ENCODE measurements at places on chromosomes 2 and 18.

- no peak for DNase-seq
Measured at GRCh38 chr18:25240420-25240770, 111.6 kb downstream of the ZNF521 start.

DNA sequence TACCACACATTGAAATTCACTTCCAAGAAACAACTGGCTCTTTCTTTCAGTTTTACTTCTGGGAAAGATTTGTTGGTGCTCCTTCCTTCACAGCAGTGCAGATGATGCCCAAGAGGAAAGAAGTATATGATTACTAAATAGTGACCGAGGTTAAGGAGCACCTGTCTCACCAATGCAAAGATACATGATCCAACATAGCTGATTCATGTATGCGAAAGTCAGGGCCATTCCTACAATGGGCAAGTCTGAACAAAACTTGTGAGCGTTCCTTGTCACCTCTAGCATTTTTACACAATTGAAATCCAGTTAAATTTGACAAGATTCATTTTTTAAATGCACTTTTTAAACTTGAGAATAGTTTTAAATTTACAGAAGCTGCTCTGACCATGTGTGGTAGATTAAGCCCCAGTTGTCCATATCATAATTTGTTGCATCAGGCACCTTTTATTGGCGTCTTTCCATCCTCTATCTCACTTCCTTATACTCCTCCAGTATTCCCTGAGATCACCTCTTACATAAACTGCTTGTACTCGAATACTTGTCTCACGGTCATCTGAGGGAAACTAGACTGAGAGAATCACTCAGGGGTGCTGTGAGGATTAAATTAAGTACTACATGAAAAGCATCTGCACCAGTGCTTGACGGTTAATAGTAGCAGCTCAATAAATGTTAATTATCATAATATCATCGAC, 438.8 kb upstream of the CDH20 start:
- no peak for DNase-seq

DNA sequence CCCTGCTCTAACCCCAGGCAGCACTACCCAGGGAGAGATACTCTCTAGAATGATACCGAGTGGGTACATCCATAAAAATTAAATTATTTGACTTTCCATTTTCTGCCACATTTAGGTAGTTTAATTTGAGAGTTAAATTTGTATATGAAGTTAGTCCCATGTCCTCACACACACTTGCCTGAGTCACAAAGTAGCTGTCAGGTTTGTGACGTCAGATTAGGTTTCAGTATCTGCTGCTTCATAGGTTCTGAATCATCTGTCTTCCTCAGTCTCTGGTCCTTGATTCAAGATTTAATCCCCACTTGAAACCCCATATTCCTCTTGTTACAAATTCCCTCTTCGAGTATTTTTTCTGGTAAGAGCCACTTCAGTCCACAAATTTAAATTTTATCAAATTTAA, 738.6 kb upstream of the FAM98A start:
- DNase-seq = no peak

DNA sequence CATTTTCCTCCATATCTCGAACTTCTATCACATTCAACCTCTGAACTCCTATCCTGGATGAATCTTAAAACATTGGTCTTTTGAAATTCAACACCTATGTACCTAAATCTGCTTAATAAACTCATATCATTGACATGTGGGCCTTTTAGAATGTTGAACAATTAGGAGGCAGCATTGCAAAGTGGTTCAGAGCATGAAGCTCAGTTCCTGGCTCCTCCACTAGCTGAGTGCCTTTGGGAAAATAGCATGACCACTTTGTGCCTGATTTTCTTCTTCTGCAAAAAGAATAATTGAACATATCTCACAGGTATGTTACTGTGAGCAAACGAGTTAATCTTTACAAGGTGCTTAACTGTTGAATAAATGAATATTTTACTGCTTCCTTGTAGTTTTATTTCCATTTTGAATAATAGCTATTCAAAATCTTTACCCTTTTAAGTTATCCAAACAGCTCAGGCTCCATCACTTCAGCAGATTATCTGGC, 14.3 kb upstream of the ITPRID2 start:
- DNase-seq = no peak

DNA sequence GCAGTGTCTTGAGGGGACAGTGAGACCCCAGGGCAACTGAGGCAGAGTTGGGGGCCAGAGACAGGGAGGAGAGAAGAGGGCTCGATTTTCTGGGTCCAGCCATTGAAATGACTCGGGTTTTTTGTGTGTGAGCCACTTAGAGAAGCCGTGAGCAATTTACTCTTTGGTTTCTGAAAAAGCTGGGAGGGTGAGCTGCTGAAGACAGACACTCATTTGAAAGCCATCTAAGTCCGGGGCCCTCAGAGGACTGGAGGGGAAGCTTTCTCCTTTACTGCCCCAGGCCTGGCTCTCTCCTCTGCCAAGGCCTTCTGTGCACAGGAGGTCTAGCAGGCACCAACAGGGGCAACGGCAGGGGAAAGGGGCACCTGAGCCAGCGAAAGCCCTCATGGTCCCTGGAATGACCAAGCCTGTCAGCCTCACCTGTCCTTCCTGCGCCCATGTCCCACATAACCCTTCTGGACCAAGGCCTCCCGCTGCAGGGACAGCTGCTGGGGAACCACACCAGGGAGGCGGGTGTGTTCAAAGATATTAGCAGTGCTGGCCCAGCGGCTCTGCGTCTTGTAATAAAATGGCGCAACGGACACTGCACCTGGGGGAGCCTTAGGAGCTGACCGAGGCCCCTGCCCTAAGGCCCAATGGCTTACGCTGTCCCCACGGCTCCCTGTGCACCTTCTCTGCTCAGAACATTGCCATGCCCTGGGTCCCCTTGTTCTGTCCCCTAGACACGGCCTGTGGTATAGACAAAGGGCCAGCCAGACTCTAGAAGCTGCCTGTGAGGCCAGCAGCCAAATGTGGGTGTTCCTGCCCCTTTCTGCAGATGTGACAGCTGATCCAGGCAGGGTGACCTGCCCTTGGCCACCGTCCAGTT, 45.8 kb downstream of the HS6ST1 start:
- DNase-seq = no peak

GRCh38 chr2:16209799-16210198, 269.4 kb downstream of the MYCN start:
- DNase-seq = no peak

DNA sequence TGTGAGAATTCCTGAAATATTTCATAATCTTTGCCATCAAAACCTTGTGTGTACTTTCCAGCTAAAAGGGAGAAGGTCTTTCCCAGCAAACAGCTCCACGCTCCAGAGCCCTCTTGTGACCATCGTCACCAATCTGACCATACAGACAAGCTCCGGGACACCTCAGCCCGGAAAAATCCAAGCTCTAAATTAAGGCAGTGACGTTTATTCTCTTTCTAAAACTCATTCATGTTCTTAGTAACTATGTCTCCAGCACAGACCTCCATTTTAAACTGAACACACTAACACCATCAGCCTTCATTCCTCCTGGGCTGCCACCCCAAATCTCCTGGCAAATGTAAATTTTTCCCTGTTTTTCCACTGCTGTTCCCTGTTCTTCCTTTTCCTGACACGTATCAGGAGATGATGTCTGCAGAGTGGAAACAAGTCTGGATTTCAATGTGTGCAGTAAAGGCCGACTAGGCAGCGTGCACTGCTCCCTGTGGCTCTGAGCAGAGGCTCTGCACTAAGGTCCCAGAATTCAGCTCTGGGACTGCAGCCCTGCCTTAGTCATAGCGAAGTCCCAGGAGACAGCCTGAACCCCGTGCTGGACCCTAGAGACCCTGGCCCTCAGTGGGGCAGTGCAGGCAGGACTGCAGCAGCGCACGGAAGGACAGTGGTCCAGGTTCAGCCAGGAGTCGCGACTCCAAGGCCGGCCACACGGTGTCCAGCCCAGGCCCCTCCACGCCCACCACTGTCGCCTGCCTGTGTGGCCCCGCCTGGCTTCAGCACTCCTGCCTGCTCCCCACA, 452.5 kb upstream of the SALL3 start:
- DNase-seq = no peak

Measured in activated T-cell treated with anti-CD3 and anti-CD28 coated beads for 4 hours (primary cell).